ENCODE measurements at places on chromosomes 5 and 9. TPM values are rescaled to one million over a fixed set of nuclear protein-coding genes. Genes with fewer than 3 reads are reported as not detected.

Gene SH3TC2
- total RNA-seq: not detected

Gene HRCT1
- not detected for total RNA-seq

Gene SLC22A4
- total RNA-seq: 1.1 TPM

GRCh38 chr5:109351988-109352864, 57.5 kb downstream of the PJA2 start:
- H3K27ac ChIP-seq: no peak overlapping the region
- no peaks in the 10 kb centered on the region for H3K4me1 ChIP-seq
- no peak for DNase-seq
- no peaks in the 10 kb centered on the region for H3K36me3 ChIP-seq
- H3K27me3 ChIP-seq: no peaks in the 10 kb centered on the region

DNA sequence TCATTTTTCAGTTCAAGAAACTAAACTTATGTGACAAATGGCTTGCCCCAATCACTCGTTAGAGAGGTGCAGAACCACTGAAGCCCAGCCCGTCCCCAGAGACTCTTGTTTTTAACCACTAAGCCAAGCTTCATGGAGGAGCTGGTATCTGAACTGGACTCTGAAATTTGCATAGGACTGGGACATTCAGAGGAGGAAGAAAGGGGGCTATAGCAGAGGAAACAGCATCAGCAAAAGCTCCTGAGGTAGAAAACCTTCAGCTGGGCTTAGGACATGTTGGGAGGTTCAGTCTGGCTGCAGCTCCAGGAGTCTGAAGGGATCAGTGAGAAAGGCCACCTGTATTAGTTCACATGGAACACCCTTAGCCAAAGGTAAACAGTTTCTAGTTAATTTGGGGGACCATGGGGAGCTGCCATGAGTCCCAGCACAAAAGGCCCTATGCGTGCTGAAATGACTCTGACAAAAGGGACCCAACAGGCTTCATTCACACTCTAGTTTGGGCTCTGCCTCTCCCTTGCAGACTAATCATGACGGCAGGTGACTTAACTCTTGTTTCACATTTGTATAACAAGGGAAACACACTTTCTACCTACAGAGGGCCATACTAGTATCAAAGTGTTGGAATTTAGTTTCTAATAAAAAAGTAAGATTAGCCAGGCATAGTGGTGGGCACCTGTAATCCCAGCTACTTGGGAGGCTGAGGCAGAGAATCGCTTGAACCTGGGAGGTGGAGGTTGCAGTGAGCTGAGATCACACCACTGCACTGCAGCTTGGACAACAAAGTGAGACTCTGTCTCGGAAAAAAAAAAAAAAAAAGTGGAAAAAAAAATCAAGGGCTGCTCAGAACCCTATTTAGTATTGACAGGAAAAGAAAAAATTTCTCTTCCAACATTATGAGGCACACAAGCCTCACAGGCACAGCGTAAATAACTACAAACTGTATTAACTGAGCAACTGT, 10.2 kb downstream of the FBXO10 start:
- no peaks in the 10 kb centered on the region for H3K36me3 ChIP-seq
- no peaks in the 10 kb centered on the region for H3K27me3 ChIP-seq
- H3K27ac ChIP-seq: no peak overlapping the region

- H3K36me3 ChIP-seq: no peaks in the 10 kb centered on the region
- DNase-seq: no peak
- H3K4me1 ChIP-seq: no peaks in the 10 kb centered on the region
- no peak overlapping the region for H3K27ac ChIP-seq
- no peaks in the 10 kb centered on the region for H3K27me3 ChIP-seq
- no peak overlapping the region for H3K4me3 ChIP-seq
Observed at GRCh38 chr9:25255216-25255615, 423.0 kb downstream of the TUSC1 start.

Gene CATSPER3
- 1.5 TPM for total RNA-seq
